ENCODE measurements at places on chromosomes 11 and 22. TPM values are rescaled to one million over a fixed set of nuclear protein-coding genes. Genes with fewer than 3 reads are reported as not detected.

The MPZL3 gene
- total RNA-seq = 12.4 TPM

GRCh38 chr11:33909150-33909549 lies 17.3 kb upstream of the LMO2 start:
- DNase-seq = no peak

DNA sequence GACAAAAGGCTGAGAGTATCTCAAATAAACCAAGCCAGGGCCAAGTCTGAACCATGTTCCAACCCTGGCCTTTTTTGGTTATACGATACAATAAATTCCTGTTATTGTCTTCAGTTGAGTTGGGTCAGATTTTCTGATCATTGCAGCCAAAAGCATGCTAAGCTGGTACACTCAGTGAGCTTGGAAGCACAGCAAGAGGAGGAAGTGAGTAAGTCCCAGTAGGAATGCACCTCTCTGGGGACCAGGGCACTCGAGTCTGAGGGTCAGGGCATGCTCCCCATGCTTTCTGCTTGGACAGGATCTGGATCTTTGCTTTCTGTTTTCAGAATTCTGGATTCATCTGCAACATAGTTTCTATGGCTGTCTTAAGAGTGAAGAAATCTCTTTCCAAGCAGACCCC lies 73.1 kb downstream of the TMPRSS5 start:
- DNase-seq = no peak

DNA sequence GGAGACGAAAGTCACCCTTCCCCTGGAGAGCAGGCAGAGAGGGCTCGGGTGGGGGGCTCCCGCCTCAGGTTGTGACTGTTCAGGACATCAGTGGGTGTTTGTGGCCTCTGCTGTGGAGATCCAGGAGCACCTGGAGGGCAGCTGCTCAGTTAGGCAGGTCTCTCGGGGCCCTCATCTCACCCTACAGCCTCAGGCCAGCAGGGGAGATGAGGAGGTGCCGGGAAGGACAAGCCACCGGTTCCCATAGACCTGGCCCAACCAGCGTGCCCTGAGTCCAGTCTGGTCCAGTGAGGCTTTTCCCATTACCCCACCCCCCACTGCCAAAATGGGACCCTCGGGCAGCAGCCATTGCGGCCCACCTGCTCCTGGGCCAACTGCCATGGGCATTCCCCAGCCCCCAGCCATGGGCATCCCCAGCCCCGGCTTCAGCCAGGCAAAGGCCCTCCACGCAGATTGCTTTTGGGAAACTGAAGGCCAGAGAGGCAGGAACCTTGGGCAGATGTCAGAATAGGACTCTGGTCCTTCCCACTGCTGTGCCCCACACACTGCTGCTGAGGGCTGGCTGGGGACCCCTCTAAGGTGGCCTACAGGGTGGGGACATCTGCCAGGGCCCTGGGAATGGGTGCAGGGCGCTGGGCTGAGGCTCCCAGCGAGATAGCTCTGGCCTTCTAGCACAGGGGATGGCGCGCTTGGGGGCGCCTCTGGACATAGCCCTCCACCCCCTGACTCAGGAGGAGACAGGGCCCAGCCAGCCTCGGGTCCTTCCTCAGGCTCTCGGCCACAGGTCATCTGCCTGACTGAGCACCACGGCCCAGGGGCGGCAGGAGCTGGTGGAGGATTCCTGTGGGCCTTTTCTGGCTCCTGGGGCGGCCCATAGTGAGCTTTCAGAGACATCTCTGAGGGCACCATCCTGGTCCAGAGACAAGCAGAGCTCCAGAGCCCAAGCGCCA lies 4.8 kb downstream of the PIM3 start:
- peak; percentile 10 for DNase-seq

DNA sequence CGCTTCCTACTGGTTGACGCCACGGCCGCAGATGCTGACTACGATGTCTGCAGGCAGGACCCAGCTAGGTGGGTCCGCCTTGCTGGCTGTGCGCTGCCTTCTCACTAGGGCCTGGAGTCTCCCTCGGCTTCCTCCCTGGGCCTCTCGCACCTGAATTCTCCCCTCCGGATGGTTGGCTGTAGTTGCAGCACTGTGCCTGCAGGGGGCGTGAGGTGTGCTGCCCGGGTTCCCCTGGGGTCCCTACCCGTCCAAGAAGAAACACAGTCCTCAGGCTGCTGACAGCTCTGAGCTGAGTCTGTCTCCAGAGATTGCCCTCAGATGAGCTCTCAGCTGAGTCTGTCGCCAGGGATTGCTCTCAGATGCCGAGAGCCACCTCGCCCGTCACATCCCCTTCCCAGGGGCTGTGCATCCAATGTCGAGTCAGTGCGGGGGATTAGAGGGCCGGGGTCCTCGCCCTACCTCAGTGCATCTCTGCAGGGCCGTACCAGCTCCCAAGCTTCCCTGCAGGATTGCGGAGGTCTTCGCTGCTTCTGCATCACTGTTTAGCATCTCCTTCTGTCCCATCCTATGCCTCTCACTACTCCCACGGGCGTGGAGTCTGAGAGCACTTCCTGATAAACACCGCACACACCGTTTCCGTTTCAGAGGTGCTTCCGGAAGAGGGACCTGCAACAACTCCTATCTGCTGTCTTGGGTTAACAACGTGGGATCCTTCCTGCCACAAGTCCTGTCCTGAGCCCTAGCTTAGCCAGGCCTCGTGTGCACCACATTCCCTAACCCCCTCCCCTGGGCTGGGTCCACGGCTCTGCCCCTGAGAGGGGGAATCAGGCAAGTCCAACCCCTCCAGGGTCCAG lies 196.9 kb downstream of the CSNK2A3 start:
- no peak for DNase-seq

DNA sequence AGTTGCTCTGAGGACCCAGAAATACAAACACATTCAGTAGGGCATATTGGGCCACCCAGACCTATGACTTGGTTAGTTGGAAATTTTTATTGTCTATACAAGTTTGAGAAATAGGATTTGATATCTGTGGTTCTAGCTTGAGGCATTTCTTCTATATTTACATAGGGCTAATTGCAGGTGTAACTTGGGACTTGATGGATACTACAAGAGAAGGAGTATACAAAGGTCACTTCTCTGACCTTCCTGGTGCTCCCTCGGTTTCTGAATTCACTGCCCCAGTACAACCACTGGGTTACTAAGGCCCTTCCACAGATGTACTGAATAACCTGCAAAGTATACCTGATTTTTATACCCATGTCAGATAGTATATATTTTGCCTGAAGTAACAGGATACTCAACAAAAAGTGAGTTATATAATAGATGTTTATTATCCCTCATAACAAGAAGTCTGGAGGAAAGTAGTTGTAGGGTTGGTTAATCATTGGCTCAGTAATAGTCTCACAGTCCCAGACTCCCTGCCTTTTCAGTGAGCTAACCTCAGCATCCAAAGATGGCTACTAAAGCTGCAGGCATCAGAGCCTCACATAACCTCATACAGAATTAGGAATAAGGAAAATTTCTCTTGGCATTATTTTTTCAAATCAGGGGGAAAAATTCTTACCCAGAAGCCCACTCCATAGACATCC lies 8.8 kb upstream of the PGR start:
- no peak for DNase-seq

- DNase-seq = peak; percentile 48
These were observed 4.7 kb downstream of the TPST2 start for GRCh38 chr22:26585104-26585790.

DNA sequence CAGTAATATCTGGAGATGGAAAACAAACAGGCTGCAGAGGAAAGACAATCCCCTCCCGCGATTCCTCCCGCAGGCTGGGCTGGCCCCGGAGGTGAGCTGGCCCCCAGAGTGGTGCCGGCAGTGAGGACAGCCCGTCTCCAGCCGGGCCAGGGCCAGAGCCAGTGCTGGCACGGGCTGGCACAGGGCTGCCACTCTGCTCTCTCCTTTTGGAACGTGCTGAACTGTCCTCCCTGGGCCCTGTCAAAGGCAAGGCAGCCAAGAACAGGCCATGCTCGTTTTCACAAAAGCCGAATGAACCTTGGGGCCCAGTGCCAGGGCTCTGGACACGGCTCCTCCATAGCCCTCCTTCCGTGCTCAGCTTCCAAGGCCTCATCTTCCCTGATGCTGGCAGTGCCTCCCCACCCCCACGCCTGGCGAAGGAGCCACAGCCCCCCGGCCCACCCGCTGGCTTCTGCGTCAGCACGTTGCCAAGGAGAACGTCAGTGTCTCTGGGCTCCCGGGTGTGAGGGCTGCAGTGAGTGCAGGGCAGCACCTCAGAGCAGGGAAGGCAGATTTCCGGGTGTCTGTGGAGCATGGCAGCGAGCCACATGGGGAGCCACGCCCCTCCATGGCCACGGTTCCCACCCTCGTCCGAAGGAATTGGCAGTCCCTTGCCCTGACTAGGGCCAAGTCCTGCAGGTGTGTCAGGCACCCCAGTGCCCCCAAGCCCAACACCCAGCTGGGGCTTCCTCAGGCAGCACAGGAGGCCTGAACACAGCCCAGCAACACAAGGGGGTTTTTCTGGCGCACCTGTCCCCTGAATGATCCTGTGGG lies 28.6 kb downstream of the GNAZ start:
- no peak for DNase-seq

DNA sequence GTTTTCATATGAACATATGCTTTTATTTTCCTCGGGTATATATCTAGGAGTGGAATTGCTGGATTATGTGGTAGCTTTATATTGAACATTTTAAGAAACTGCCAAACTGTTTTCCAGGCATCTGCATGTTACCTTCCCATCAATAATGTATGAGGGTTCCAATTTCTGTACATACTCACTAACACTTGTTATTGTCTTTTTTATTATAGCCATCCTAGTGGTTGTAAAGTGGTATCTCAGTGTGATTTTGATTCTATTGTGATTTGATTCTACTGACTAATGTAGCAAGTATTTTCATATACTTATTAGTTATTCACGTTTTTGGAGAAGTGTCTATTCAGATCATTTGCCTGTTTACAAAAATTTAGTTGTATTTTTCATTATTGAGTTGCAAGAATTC lies 2.0 kb downstream of the ANO5 start:
- no peak for DNase-seq

DNA sequence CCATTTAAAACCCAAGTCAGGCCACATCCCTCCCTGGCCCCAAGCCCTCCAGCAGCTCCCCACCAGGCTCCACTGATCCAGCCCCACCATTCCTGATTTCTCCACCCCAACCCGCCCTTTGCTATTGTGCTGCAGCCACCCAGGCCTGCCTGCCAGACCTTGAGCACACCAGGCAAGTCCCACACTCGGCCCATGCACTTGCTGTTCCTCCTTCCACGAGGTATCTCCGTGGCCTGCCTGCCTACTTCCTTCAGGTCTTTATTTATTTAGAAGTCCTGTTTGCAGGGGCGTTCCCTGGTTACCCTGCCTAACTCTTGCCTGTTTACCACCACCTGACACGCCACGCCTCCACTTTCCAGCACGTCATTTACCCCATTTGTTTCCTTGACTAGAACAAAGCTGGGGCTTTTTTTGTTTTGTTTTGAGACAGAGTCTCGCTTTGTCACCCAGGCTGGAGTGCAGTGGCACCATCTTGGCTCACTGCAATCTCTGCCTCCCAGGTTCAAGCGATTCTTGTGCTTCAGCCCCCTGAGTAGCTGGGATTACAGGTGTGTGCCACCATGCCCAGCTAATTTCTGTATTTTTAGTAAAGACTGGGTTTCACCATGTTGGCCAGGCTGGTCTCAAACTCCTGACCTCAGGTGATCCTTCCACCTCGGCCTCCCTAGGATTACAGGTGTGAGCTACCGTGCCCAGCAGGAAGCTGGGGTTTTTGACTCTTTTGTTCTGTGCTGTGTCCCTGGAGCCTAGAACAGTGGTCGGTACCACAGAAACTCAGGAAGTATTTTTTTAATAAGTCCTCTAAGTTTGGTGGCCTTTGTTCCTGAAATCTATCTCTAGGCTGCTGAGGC lies 6.7 kb downstream of the CENPM start:
- no peak for DNase-seq

- DNase-seq = no peak
These were observed 341 bp downstream of the NAALADL1 start for GRCh38 chr11:65058012-65058411.

DNA sequence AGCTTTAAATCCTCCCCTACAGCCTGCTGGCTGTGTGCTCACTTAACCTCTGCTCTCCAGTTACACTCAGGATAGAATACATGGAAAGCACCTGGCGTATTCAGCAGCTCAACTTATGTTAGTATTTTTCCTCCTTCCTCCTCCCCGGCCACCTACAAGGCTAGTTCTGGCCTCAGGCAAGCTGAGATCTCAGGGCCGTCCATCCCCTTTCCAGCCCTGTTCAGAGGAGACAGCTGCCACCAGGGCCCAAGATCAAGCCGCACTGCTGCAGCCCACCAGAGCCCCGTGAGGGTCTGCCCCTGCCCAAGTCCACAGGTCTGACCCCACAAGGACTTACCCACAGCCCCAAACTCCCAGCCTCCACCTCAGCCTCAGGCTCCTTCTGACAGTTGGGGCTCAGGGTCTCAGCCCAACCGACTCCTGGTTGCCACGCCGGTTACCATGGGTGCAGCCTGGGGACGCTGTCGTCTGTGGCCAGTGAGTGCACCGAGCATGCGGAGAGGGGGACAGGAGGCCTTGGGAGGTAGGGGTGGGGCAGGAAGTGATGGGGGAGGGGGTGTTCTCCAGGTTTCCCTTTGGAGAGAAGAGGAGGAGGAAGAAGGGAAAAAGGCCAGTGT lies at the start of gene C11orf16:
Gene C11orf16 (minus strand): TSS at position 384 of the 617 bp plus-strand sequence. CDS start 639 bp downstream, outside the sequence.
- DNase-seq = no peak

DNA sequence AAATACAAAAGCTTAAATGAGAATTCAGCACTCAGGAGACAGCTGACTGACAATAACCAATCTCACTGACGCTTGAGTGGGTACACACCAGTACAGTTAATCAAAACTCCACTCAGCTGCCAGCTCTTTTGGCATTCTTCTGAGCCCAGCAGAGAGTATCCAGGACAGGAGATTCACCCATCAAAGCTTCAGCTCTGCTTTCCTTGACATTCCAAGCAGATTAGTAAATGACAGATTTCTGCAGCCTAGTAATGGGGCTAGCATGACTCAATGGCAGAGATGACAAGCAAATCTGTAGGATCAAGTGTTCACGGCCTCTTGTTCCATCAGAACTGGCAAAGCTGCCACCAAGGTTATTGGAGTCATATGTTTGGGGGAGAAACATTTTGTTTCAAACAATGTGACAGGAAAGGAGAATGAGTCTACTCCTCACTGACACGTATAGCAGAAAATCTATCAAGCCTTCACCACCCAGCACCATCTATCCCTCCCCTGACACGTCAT lies 420.0 kb downstream of the DYNC2H1 start:
- DNase-seq = no peak

DNA sequence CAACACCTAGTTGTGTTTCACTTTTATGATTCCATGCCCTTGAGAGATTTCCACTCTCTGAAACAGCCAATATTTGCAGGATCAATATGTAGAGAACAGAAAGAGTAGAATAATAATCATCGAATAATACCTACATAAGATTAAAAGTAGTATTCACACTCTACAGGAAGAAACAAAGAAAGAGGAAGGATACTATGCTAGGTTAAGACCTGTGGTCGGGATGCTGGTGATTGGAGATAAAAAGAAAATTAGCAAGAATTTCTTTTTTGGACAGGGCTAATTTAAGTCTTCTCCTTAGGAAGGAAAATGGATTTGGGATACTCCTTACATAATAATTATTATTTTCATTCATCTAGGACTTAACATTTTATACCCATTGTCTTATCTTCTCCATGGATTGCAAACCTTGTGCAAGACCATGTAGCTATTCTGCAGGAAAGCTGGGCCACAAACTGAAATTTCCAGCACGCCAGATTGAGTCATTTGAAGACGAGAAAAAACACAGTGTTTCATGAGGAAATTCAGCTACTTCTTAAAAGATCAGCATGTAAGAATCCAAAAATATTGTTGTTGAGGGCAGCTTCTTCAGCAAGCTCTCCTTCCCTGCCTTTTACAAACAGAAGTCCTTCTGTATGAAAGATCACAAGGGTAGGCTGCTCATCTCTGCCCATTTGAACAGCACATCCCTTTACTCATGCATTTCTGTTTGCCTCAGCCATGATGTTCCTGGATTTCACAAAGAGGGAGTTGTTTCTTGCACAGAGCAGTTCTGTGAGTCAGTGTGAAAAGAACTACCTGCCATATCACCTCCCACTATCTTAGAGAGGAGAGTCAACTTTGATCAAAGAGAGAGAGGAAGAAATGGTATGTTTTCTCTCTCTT lies 90.7 kb downstream of the FAM76B start:
- DNase-seq = no peak
